CD4-positive, alpha-beta T cell treated with Interleukin-6 at 100 ng/mL for 8 hours (primary cell): ENCODE measurements at places on chromosomes 1 and 21.

DNA sequence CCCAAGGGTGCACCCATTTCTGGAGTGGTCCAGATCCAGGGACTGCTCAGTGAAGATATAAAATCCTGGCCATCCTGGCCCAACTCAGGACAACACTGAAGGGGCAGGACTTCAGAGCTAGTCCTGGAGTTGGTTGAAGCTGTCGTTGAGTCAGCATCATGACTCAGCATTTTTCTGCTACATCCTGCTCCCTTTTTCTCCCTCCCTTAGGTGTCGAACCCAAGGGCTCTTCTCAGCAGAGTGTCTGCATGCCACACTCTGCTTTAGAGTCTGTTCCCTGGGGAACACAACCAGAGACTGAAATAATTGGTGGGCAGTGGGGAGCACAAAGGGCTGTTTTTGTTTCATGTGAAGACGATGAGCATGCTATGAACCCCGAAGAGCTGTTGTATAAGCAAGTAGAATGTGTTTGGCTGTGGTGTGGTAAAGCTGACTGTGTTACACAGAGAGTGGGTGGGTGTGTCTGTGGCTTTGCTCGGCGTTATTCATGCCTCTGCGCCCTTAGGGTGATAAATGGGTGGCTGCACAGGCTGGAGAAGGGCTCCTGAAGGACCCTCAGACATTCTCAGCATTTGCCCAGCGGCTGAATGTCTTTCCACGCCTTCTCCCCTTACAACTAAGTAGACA, 167.2 kb downstream of the CYYR1 start:
- DNase-seq = no peak

DNA sequence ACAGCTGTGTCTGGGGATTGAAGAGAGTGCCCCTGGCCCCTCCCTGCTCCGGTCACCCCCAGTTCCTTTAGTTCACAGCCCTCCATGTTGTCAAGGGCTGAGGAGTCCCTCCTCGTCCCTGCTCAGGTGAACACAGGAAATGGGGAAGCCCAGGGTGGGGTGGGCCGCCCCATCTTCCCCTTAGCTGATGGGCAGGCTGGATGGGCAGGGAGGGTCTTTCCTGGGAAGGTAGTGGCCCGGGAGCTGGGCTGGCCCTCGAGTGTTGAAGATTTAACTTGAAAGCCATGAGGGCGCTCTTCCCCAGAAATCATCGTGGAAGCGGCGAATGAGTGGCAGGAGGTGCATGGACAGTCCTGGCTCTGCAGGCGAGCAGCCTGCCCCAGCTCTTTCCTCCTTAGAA, 18.3 kb upstream of the NPHP4 start:
- DNase-seq = no peak

DNA sequence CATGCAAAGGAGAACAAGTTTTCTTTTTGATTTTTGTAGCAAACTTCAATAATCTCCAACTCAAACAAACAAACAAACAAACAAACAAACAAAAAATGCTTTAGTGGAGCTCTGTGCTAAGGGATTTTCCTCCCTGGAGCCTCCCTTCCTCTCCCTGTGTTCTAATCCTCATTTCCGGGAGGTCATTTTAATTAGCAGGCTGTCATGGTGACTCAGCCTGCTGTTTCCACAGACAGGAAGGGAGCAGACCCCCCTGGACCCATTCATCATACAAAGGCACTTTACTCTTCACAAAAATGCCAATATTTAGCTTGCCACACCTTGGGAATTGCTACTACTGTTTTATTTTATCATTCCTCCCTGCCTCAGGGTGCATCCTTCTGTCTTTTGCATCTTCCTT, 61.0 kb upstream of the SPATA6 start:
- DNase-seq = no peak

- DNase-seq = no peak
Observed at GRCh38 chr1:71228241-71228640, 147.4 kb upstream of the ZRANB2 start.

DNA sequence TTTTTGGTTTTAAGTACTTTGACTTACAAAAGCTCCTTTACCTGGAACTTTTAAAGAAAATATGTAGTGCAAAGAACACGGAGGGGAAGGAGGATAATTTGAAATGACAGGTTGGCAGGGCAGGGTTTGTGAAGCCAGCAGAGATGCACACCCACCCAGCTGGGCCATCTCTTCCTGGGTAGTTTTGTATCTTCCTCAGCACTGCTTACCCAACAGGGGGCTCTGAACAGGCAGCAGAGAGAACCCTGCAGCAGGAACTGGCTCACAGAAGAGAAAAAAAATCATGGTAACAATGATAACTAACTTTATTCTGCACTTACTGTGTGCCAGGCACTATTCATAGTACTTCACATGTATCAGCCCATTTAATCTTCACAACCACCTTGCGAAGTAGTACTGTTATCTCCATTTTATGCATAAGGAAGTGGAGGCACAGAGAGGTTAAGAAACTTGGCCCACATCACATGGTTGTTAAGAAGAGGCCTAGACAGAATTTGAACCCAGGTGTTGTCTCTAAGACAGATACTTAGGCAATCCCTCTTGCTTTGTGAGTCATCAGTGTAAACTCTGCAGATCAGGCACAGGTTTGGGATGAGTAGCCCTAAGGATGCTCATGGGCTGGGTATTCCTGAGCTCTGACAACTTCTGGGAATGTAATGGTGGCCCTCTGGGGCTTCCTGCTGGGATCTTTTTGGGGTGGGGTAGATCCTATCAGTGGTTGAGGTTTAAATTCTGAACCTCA, 60.8 kb downstream of the ELK4 start:
- DNase-seq = no peak

DNA sequence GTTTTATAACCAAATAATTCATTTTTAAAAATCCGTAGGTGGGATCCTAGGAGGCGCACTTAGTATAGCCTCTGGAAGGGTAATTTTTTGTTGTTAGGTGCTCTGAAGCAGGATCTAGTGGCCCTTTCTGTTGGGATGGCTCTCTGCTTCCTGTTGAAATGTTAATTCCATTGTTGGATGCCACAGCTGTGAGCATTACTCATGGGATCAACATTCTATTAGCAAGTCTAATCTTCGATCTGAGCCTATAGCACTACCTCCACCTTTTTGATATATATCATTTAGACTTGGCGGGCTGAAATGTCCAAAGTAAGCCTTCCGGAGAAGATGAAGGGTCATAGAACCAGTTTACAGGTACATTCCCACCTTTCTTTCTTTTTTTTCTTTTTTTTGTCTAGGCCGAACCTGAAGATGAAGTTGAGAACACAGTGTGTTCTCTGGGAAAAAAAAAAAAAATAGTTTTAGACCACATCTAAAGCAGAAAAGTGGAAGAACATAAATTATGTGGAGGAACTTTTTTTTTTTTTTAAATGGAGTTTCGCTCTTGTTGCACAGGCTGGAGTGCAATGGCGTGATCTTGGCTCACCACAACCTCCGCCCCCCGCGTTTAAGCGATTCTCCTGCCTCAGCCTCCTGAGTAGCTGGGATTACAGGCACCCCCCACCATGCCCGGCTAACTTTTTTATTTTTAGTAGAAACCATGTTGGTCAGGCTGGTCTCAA, 1.4 kb downstream of the CXADR start:
- DNase-seq = no peak

GRCh38 chr21:19771881-19772280, 1226.3 kb upstream of the NCAM2 start:
- DNase-seq = no peak

GRCh38 chr1:47918257-47918867, 78.8 kb downstream of the TRABD2B start:
- no peak for DNase-seq

GRCh38 chr1:119086830-119087229, 53.6 kb downstream of the WARS2 start:
- DNase-seq = no peak

GRCh38 chr1:248851390-248851789, 7.5 kb downstream of the ZNF692 start:
- no peak for DNase-seq

DNA sequence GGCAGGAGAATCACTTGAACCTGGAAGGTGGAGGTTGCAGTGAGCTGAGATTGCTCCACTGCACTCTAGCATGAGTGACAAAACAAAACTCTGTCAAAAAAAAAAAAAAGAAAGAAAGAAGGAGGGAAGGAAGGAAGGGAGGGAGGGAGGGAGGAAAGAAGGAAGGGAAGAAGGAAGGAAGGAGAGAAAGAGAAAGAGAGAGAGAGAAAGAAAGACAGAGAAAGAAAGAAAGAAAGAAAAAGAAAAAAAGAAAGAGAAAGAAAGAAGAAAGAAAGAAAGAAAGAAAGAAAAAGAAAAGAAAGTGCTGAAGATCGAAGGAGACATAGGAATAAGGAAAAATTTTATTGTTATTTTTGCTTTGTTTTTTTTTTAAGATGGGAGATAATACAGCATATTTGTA, 166.7 kb downstream of the SLC44A5 start:
- no peak for DNase-seq

DNA sequence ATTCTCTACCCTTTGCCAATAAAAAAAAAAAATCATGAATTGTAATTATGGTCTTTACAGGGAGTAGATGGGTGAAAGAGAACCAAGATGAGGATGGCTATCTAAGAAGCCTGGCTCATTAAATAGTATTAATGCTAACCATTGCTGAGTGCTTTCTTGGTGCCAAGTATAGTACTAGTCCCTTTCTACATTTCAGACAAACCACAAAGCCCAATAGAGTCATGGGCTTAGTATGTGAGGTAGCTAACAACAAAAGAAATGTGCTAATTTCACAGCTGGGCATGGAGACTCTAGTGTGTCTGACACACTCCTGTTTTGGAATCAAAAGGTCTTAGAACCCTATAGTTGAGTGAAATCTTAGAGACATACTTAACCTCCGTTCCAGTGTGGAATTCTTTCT, 84.5 kb upstream of the ESRRG start:
- DNase-seq = no peak

- no peak for DNase-seq
Observed at GRCh38 chr1:234629026-234629425, 19.0 kb upstream of the IRF2BP2 start.

- DNase-seq = no peak
Observed at GRCh38 chr1:16181887-16182719, 26.2 kb upstream of the EPHA2 start.

GRCh38 chr1:153959454-153959853, 1.0 kb upstream of the CRTC2 start:
- DNase-seq = no peak

GRCh38 chr1:175725684-175726083, 17.7 kb downstream of the TNR start:
- no peak for DNase-seq

- DNase-seq = no peak
Observed at GRCh38 chr1:94071976-94072375, 49.0 kb downstream of the ABCA4 start.

DNA sequence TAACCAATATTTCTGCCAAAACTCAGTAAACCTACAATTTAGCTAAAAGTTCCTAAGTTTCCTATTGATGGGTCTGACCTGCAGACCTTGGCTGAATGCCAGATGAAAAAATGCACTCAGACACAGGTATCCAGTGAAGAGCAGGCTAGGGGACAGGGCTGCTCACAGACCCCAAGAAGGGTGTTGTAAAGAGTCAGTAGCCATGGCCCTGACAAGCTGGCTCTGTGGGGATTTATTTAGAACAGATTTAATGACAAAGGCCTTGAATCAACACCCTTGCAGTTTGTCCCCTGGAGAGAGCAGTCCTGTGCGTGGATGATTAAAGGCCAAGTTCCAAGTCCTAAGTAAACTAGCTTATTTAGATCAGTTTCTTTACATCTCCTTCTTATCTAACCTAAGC, 1243.2 kb upstream of the ADGRL4 start:
- DNase-seq = no peak

DNA sequence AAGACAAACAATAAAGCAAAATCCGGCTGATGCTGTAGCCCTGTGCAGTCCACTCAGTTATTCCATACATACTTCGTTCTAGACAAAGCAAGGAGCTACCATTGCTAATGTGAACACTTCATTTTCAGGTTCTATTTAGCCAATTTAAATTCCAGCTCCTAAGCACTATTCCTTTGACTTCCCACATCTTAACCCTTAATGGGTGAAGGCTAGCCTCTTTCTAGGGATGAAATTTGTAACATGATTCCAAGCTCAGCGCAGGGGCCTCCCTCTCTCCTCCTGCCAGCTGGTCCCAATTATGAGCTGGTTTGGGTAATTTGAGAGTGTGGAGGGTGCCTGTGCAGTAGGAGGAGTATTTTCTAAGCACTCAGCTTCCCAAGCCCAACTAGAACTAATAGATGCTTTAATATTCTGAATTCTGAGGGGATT, 53.9 kb upstream of the PTGFRN start:
- no peak for DNase-seq

- no peak for DNase-seq
Observed at GRCh38 chr1:42703888-42704464, 21.8 kb downstream of the YBX1 start.

DNA sequence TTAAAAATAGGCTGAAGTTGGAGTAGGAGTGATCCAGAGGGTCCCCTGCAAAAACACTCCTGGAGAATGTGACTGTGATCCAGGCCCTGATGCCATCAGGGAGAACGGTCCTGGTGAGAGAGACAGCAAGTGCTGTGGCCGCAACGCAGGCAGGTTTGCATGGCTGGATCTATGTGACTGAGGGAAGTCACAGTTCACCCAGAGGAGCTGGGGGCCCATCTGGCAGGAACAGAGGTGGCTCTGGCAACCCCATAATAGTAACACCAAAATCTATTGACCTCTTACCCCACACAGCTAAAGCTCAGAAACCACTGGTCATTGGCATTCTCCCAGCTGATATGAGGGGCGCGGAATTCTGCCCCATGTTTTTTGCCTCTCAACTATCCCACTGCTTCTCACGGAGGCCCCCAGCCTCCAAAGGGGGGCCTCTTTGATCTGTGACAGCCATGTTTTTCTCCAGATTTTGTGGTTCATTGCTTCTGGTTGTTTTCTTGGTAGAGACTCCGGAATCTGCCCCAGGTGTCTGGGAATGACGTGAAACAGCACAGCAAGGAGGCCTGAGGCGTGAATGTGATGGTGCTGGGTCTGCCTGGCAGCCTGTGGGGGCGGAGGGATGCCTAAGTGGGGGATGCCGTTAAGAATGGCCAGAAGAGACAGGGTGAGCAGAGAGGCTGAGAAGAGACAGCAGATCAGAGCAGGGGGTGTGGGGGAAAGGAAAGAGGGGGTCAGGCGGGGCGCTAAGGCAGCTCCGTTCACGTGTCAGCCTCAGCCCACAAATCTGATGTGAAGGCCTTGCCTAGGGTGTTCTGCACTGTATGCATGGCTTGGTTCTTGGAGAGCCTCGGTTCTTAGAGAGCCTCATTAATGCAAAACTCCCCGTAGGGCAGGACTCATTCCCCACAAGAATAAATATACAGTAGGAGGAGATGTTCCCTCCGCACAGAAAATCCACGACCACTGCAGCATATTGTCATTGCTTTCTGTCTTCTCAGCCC, 23.5 kb downstream of the CASP9 start:
- DNase-seq = no peak

DNA sequence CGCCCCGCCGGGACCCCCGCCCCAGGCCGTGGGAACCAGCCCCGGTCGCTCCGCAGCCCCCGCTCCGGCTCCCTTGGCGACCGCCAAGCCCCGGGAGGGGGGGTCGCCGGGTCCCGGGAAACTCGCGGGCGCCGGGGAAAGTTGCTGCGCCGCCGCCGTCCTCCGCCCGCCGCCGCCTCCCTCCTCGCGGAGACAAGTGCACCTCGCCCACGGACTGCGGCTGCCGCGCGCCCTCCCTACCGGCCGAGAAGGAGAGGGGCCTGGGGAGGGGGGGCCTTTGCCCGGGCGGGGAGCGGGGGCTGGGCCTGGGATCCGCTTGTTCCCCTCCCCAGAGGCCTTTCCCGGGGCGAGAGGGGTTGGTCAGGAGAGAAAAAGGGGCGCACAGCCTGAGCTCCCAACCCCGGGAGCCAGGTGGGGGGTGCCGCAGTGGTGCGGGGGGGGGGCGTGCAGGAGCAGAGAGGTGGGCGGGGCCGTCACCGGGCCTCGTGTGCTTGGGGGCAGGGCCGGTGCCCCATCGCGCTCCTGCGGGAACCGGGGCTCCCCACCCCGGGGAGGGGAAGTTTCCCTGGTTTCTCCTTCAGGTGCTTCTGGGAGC, 592 bp downstream of the AGRN start:
- DNase-seq = no peak
